Memory B cell (primary cell): ENCODE measurements at places on chromosomes 3 and 15.

GRCh38 chr3:42999212-42999611 is 20.1 kb downstream of the GASK1A start:
- no peak for DNase-seq

DNA sequence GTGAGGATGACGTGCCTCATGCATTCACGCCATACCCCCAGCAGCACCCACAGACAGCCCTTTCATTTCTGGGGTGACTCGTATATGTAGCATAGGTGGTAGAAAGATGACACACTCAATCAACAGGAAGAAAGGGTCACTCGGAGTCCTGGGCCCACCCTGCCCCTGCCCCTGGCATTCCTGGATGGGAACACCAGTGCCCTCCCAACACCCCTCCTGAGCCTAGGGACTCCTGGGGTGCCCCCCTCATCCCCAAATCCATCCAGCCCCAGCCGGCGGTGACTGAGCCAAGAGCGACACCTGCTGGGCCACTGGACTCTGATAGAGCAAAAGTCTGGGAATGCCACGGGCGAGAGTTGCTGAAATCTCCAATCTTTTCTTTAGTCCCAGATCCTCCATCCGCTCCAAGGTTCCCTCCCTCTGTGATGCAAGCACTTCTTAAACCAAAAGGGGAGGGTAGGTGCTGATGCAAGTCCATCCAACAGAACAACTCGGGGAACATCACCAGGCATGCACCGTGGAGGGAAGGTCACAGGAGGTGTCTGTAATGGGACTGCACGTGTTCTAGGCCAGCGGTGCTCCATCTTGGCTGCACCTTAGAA is 31.1 kb downstream of the ACAN start:
- peak; percentile 19 for DNase-seq

DNA sequence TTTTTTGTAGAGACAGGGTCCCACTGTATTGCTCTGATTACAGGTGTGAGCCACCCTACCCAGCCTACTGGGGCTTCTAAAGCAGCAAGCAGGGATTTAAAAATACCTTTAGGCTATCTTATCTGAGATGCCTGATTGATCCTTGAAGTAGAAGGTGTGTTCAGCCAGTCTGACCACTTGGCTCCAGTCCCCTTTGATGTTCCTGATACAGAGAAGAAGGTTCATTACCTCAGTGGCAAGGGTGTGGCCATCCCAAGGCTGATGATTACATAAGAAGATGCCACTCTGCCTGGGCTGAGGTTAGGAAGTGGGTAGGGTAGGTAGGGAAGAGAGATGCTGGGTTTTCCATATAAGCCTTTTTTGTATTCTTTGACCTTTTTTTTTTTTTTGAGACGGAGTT is 11.2 kb upstream of the DCAF1 start:
- DNase-seq: no peak

DNA sequence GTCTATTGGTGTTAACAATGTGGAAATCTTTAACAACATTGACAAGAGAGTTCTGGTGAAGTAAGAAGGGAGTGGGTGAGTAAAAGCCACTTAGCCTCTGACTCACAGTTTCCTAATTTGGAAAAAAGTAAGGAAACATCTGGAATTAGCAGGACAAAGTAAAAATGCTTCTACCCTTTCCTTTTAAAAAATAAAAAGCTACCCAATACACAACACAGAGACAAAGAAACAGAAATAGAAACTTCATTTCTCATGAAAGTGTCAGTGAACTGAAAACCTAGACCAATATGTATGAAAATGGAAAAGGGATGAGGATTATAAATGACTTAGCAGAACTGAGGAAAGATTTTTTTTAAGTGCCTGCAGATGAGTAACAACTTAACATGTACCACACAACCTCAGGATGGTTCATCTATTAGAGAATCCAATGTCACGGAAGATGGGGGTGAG is 65.4 kb downstream of the SSR3 start:
- DNase-seq: no peak

DNA sequence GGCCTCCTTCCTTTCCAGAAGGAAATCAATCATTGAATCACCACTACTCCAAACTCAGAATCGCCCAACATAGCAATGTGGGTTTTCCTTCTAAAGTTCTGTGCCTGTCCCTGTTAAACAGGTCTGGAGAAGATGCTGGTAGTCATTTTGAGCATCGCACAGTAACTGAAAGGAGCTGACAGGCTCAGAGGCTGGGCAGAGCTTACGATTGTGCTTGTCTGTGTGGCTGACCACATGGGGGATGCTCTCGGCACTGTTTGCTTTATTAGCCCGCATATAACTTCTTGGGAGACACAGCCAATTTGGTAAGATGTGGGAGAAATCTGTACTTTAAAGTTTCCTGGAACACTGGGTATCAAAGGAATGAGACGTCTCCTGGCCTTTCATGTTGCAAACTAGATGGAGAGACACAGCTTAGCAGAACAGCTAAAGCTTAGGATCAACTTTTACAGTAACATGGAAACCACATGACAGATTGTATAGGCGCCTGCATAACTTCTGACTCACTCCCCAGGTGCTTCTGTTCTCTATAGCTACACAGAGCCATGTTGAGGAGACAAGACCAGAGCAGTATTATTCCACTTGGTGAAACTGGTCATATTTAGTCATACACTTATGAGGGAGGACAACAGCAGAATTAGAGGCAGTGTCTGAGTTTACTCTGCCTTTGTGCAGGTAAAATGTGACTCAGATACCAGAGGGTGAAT is 374.1 kb downstream of the RORA start:
- no peak for DNase-seq

- no peak for DNase-seq
Observed at GRCh38 chr3:123411340-123412040, 37.4 kb downstream of the ADCY5 start.

DNA sequence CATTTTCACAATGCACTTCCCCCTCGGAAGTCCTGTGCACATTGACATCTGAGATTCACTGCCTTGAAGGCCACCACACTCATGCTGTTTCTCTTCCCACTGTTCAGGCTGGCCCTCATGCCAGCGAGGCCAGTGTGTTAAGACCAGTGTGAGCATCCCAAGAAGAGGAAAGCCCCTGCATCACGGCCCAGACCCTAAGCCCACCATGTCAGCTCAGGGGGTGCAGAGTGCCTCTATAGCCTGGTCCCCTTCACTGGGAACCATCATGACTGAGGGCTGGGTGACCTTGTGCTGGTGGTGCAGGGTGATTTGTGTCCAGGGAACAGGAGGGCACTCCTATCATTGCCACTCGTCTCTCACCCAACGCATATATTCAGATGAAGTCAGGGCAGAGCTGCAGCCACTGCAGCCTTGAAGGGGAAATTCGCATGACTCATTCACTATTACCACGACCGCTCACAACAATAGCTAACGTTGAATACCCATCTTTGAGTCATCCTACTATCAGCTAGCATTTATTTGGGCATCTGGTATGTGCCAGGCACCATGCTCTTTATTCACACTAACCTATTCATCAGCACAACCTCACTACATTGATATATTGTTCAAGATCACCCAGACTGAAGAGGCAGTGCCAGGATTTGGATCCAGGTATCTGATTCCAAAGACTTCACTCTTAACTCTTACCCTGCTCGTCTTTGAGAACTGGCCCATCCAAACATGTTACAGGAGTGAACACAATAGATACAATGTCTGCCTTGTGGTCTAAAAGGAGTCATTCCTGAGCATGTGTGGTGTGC is 58.8 kb upstream of the SLC6A11 start:
- DNase-seq: no peak

DNA sequence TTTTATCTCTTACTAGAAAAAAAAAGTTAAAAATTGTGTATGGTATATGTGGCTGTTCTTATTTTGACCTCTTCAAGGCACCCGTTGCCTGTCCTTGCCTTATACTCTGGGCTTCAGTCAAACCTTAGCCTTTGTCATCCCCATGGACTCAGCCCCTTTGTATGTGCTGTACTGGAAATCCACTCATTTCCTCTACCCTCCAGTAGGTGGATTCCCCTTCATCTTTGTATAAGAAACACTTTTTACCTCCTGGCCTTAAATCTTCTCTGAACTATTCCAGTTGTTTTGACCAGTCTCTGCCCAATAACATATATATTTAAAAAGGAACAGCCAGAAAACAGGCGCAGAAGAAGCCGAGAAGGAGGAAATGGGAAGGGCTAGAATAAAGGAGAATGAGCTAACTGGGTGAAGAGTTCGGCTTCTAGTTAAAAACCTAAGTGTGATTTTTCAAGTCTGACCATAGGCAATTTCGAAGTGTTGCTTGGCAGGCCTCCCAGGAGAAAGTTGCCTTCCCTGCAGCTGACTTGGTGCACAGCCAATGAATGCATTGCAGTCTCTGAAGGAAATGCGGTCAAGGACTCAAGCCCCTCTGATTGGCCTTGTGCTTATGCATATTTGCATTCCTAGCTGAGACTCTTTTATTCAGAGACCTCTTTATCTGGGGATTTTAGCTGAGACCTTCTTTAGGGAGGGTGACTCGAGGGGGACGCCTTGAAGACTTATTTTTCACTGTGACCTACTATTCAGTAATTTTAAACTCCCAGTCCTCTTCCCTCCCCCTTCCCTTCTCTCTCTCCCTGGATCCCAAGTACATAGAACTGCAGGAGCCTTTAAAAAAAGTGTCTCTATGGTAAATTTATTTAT is 277.4 kb downstream of the ROBO1 start:
- no peak for DNase-seq

DNA sequence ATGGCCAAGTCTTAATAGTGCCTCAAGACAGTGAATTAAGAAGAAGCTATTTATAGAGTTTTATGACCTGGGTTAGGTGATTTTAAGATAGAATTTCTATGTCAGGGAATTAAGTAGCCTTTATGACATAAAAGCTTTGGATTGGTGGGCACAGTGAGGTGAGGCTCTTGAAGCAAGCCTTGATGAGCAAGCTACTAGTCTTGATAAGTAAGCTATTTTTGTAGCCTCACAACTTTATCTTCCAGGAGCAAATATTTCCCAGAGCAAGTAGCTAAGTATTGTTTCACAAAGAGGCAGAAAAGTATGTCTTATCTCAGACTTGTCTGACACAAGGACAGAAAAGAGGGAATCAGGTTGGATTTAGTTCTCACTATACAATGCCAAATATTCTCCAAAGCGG is 491.7 kb upstream of the RASGRP1 start:
- no peak for DNase-seq

GRCh38 chr3:49028673-49029562 is at the start of gene IMPDH2:
Gene IMPDH2, minus strand, starts transcription at chr3:49029398. Its CDS starts 48 bp downstream, at chr3:49029350.
- DNase-seq: peak; percentile 87

DNA sequence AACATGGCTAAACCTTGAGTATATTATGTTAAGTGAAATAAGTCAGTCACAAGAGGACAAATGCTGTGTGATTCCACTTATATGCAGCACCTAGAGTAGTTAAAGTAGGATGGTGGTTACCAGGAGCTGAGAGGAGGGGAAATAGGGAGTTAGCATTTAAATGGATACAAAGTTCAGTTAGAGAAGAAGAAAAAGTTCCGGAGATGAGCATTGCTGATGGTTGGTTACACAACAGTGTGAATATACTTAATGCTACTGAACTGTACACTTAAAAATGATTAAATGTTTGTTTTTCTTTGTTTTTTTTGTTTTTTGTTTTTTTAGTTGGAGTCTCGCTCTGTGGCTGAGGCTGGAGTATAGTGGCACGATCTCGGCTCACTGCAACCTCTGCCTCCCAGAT is 67.7 kb upstream of the OSTN start:
- no peak for DNase-seq

DNA sequence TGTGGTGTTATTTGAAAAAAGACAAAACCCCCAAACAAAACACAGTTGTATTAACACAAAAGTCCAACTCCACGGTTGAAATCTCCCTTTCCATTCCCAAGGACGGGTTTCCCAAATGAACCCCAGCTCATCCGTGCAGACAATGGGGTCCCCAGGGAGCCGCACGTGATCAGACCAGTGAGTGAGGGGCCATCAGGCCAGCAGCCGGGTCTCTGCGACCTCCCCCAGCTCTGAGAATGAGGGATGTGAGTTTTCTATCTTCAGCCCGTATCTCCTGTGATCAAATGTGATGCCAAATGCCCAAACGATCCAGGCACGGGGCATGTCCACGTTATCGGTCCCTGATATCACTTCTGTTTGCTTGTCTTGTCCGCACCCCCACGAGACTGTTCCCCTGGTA is 138.0 kb downstream of the OPA1 start:
- no peak for DNase-seq

- DNase-seq: no peak
Observed at GRCh38 chr3:84175449-84175848, 783.3 kb upstream of the CADM2 start.

DNA sequence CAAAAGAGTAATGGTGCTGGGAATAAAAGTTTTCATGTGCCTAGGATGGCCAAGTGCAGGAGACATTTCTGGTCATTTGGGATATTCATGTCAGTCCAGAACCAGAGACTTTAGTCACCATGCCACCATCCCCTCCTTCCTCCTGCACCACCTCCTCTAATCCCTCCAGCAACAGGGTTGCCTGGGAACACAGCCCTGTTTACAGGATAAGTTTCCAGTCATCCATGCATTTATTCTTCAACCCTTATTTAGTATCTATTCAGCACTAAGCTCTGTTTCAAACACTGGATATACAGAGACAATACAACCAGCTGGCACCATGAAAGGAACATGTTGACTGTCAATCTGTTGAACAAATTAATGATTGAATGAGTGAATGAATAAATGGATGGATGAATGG is 211.7 kb downstream of the CLSTN2 start:
- no peak for DNase-seq

GRCh38 chr3:148186881-148187280 is 510.8 kb upstream of the AGTR1 start:
- no peak for DNase-seq

GRCh38 chr15:43526261-43526930 is 9.0 kb downstream of the MAP1A start:
- DNase-seq: no peak

- no peak for DNase-seq
Observed at GRCh38 chr15:68699881-68700454, 120.7 kb downstream of the ANP32A start.

GRCh38 chr3:138829097-138829496 is 5.6 kb downstream of the PIK3CB start:
- DNase-seq: no peak

- DNase-seq: no peak
Observed at GRCh38 chr3:12991861-12992281, 81.4 kb downstream of the IQSEC1 start.

GRCh38 chr3:150703299-150703755 is 393 bp downstream of the ERICH6 start:
- no peak for DNase-seq

DNA sequence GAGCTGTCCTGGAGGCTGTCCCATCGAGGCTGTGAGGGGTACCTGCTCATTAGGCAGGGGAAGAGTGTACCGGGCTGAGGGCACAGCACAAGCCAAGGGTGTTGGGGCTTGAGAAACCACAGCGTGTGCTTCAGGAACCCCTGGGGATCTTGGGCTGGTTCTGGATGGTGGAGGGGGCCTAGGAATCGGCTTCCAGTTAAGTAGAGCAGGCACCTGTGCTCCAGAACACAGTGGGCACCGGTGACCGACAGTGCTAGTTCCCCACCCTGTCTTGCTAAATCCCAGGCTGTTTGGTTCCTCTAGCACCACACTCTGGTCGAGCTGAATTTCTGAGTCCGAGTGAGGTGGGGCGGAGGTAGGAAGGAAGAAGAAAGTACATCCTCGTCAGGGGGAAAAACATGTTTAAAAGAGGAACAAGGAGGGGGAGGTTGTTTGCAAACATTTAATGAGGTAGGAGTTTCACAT is 29.1 kb downstream of the SLC6A6 start:
- DNase-seq: no peak
